ENCODE measurements at places on chromosomes 6 and 20.

- no peak for DNase-seq
Measured at GRCh38 chr6:159450815-159451465, 242.1 kb downstream of the SOD2 start.

DNA sequence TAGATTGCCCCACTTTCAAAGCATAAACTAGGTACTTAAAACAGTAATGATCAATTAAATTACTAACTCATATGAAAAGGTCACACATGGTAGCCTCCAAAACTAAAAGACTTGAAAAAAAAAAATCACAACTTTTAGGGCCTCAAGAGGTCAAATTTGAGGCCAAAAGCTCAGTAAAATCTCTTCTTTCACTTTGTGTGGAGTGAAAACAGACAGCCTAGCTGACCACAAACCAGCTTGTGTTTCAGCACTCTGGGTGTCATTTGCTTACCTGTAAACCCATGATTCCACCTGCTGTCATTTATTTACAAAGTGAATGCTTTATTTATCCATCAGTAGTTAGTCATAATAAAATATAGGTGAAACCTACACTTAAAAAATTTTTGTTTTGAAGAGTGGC is 34.0 kb downstream of the GNAS start:
- no peak for DNase-seq

DNA sequence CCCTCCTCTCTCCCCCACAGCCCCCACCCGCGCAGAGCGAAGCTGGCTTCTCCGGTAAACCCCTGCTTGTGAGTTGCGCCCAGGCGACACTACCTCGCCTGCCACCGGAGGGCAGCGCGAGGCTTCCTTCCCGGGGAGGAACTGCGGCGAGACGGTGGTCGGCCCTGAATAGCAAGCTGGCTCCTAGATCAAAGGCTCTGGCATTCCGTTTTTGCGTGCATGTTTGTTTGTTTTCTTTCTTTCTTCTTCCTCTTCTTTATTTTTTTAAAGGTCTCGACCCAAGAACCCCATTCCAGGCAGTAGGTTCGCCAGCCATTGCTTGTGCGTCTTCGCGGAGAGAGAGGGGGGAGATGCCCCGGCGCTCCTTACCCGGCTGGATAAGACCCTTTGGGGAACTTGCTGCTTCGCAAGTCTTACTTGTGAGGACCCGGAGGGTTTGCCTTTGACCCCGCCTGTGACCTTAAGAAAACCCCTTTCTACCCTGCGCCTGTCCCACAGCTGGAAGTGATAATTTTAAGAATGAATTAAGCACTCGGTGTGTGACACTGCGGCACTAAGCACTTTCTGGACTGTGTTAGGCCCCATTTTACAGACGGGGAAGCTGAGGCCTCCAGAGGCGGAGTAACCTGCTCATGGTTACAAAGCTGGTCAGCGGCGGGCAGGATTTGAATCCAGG is 92.7 kb upstream of the SIRPA start:
- DNase-seq = peak; percentile 52

GRCh38 chr6:139779988-139780774 is 405.7 kb upstream of the CITED2 start:
- no peak for DNase-seq

DNA sequence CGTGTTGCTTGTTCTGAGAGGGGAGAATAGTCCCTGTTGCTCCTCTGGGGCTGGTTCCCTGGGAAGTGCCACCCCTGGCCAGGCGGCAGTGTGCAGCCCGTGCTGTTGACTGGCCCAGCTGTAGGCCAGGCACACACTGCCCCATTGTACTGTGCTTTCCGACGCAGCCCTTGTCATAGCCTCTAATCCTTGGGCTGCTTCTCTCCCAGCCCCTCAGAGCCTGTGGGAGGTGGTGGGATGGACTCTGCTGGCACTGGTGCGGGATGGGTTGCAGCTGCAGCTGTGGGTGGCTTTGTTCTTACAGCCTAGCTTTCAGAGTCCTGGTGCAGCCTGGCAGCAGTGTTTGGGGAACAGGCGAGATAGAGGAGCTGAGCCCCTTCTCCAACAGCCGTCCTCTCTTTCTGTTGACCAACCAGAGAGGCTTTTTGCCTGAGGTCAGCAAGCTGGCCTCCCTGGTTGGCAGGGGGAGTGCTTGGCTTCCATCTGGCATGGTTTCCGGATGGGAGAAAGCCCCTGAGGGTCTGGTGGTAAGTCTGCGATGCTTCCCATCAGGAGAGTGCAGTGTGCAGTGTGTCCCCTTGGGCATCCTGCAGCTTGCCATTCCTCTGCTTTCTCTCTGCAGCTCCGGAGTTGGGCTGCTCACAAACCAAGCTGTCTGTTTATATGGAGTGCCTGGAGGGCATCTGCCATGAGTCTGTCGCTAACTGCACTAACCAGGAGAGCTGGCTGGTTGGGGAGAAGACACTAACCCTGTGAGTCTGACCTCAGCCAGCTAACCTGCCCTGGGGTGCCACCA is 12.1 kb downstream of the TJAP1 start:
- no peak for DNase-seq

GRCh38 chr6:150940941-150941340 is 75.4 kb downstream of the MTHFD1L start:
- DNase-seq = no peak

Data from NCI-H1930 (cell line).